ENCODE measurements at places on chromosomes 2 and 18.

GRCh38 chr2:221673248-221673647 is 101.1 kb upstream of the EPHA4 start:
- no peak for DNase-seq

- DNase-seq: no peak
Measured at GRCh38 chr2:15238028-15238427, 323.1 kb downstream of the NBAS start.

GRCh38 chr2:53848062-53848461 is 11.7 kb downstream of the GPR75 start:
- DNase-seq: no peak

GRCh38 chr18:68992719-68993482 is 195.0 kb downstream of the CCDC102B start:
- no peak for DNase-seq

GRCh38 chr18:12659904-12660605 is 2.1 kb upstream of the SPIRE1 start:
- no peak for DNase-seq

GRCh38 chr2:189657867-189658266 is 3.4 kb upstream of the ASNSD1 start:
- no peak for DNase-seq

DNA sequence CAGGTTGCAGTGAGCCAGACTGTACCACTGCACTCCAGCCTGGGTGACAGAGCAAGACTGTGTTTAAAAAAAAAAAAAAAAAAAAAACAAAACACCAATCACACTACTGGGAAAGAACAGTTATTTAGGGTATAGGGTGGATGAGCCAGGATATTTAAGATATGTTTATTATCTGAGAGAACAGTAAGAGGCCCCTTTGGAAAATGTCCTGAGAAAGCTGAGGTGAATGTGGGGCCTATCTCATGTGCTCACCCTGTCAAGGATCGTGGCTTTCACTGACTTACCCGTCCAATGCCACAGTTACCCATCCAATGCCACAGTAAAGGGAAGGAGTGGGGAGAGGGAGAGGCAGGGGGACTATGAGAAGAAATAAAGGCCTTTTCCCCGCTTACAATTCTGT is 19.9 kb upstream of the ENOSF1 start:
- DNase-seq: no peak

DNA sequence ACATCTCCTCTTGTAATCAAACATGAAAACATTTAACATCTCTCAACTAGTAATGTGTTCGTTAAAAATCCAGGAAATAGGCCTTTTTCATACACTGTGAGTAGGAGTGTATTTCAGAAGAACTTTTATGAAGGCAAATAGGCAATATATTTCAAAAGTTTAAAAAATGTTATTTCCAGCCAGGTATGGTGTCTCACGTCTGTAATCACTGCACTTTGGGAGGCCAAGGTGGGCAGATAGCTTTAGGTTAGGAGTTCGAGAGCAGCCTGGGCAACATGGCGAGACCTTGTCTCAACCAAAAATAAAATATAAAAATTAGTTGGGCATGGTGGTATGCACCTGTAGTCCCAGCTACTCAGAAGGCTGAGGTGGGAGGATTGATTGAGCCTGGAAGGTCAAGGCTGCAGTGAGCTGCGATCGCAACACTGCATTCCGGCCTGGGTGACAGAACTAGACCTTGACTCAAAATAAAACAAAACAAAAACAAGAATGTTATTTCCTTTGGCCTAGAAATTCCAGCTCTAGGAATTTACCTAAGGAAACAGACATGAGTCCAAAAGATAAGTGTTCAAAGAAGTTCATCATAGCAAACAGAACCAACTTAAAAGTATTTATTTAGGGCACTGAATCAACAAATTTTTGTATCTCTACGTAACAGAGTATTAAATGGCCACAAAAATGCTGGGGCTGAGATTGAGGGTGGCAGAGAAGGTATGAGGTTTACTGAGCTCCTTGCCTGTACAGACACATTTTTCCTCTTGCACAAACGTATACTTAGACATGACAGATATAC is 14.9 kb downstream of the RBKS start:
- DNase-seq: no peak

DNA sequence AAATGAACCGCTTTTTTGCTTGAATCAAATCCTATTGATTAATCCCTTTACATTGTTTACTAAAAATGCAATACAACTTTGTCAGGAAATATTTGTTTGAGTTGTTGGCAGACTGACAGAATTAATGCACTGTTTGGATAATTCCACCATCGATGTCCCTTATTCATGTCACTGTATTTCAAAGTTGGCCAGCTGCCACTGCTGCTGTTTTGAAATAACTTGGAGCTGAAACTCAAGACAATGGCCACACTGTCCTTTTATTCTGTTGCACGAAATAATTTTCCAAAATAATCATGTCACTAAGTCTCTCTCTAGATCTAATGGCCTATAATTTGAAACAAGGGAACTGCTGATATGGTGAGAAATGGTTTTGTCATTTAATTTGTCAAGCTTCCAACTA is 55.2 kb upstream of the PAX3 start:
- DNase-seq: no peak

DNA sequence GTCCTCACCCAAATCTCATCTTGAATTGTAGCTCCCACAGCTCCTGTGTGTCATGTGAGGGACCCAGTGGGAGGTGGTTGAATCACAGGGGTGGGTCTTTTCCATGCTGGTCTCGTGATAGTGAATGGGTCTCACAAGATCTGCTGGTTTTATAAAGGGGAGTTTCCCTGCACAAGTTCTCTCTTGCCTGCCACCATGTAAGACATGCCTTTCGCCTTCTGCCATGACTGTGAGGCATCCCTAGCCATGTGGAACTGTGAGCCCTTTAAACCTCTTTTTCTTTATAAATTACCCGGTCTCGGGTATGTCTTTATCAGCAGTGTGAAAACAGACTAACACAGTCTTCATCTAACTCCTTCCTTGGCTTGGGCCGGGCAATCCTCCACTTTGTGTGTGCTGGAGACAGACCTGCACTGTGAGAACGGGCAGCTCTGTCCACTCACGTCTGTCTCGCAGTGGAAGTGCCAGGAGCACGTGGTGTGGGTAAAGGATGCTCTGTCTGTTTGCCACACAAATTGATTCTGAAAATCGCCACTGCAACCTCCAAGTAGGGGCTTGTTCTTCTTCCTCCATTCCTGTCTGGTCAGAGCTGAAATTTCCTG is 47.6 kb upstream of the OTOS start:
- DNase-seq: no peak

GRCh38 chr18:49973592-49973991 is 160.3 kb upstream of the ACAA2 start:
- no peak for DNase-seq

GRCh38 chr2:128162266-128162665 is 71.3 kb downstream of the UGGT1 start:
- DNase-seq: no peak

DNA sequence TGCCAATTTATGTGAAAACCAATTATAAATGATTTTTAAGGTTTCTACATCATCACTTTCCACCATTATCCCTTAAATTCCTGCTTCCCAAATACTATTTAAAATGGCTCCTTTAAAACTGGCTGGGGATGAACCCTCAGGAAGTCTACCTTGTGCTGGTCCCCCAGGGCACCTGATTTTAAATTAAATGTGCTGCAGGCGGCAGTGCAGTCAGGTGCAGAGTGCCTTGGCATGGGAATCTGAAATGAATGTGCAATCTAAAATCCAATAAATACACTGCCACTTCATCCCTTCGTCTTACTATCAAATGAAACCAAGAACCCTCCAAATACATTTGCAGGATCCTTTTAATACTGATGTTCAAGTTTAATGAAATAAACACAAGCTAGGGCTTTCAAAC is 61.8 kb downstream of the C2orf76 start:
- no peak for DNase-seq

DNA sequence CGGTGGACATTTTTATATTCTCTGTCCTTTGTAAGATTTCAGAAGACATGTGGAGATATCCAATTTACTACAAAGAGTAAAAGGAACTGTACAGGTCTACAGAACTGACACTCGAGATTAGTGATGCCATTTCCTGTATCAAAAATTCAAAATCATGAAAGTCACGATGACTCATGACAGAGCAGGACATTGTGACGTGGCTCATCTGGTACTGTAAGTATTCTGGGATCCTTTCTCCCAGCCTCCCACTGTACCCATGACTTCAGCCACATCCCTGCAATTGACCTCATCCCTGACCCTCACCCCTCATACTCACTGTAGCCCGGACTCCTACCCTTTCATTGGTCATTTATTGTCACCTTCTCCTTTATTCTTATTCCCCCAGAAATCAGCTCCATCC is 736.5 kb downstream of the EPHA4 start:
- no peak for DNase-seq

GRCh38 chr2:241136191-241136590 is 13.1 kb downstream of the PASK start:
- DNase-seq: no peak

DNA sequence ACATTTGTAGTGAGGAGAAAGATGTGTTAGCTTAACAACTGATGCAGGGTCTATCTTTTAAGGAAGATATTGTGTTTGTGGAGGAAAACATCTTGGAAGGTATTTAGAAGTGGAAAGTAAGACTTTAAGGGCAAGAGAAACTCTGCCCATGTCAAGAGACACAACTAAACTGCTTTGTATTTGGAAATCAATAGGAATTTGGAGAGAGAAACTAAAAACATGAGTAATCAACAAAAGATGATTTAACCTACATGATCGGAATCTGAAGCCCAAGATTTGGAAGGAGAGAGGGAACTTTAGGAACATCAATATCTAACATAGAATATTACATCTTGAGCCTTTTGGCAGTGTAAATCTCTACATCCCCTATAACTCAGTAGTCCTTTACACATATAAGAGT is 184.2 kb upstream of the COL3A1 start:
- DNase-seq: no peak

- DNase-seq: no peak
Measured at GRCh38 chr2:225763711-225764110, 364.2 kb downstream of the NYAP2 start.

- no peak for DNase-seq
Measured at GRCh38 chr2:241570961-241571581, 12.5 kb downstream of the BOK start.

- no peak for DNase-seq
Measured at GRCh38 chr2:208369091-208369490, 37.5 kb upstream of the PTH2R start.

- DNase-seq: no peak
Measured at GRCh38 chr2:155043097-155043496, 344.6 kb downstream of the KCNJ3 start.

DNA sequence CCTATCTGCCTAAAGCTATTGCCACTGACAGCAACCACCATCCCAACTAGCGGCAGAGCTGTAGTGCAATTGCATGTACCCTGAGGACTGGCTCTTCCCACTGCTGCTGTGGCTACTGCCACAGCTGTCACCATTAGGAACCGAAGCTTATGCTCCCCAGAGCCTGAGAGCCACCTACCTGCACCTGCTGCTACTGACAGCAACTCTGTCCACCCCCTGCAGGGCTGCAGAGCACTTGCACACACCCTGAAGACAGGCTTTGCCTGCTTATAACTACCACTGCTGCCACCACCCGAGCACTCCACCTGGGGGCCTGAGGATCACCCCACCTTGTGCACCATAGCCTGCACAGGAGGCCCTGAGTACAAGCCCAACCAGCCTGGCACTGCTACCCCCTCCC is 217.6 kb upstream of the FOSL2 start:
- no peak for DNase-seq

DNA sequence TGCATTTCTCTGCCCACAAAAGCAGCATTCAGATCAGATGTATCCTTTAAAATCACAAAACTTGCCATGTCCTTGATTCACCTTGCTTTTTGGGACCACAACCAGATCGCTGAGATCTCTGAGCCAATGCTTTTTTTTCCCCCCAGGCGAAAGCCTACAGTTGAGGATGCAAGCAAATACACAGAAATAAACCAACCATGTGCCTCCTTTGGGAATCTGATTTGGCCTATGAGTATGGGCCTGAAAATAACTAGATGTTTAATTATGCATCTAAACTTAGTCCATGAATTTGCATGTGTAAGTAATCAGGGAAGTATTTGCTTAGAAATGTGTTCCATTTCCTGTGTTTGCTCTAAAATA is 49.7 kb upstream of the CDC42EP3 start:
- DNase-seq: no peak

DNA sequence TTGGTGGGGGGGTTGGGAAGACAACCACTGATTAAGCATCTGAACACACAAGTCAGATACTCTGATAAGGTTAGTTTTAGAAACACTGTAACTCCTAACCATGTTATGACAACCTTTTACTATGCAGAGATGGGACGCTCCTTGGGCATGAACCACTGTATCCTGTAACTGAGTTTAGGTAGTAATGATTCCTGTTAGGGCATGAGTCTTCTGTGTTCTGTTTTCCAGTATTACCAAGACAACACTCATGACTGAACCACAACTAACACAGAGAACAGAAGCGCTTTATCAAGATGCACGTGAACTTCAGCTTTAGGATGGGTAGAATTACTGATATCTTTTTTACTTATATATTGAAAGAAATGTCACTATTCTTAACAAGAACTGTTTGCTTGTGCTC is 14.1 kb upstream of the CREB1 start:
- no peak for DNase-seq

- DNase-seq: no peak
Measured at GRCh38 chr2:102764083-102764482, 2.3 kb downstream of the TMEM182 start.

- no peak for DNase-seq
Measured at GRCh38 chr18:12312976-12313375, 4.9 kb downstream of the TUBB6 start.

GRCh38 chr2:18976168-18976961 is 382.1 kb downstream of the OSR1 start:
- DNase-seq: no peak

DNA sequence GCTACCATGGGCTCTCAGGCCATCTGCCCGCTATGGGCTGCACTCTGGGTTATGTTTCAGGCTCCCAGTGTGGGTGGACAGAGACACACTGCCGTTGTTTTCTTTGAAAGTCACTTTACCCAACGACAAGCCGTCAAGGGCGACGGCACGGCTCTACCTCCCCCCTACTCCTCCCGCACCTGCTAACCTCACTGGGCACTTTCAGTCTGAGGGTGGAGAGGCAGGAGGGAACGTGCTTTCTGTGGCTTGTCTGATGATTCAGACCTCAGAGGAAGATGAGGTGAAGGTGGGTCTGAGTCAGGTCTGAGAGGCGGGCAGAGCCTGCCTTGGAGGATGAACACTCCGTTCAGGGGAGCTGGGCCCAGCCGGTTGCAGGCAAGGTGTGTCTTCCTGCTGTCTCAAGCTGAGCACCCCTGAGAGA is 147.6 kb upstream of the HDAC4 start:
- peak; percentile 56 for DNase-seq

DNA sequence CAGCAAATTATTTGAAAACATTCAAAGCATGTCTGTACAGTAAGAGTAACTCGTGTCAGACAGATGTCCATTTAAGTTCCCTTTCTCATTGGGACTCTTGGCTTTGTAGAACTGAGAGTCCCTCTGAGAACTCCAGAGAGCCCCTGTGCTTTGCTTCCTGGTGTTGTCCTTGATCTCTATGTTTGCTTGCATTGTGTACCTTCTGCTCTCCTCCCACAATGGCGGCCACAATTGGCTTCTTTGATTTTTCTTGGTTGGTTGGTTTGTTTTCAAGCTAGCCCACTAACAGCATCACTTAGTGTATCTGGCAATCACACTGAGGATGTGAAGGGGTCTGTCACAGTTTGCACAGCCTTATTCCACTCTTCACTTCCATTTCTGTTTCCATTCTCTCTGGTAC is 15.1 kb downstream of the ASB18 start:
- DNase-seq: no peak

GRCh38 chr2:141199711-141200110 is 931.1 kb downstream of the LRP1B start:
- no peak for DNase-seq

Measured in stimulated activated CD4-positive, alpha-beta T cell treated with anti-CD3 and anti-CD28 coated beads, Interleukin-2, amount 100 ng/mL, for 48 hours (primary cell).